ENCODE measurements at places on chromosomes 3 and 15.

- DNase-seq = no peak
Measured at GRCh38 chr15:42100021-42100800, 5.8 kb upstream of the PLA2G4D start.

GRCh38 chr3:146466604-146467003, 2.8 kb downstream of the PLSCR2 start:
- DNase-seq = no peak

- no peak for DNase-seq
Measured at GRCh38 chr3:15646851-15647511, 45.4 kb downstream of the BTD start.

DNA sequence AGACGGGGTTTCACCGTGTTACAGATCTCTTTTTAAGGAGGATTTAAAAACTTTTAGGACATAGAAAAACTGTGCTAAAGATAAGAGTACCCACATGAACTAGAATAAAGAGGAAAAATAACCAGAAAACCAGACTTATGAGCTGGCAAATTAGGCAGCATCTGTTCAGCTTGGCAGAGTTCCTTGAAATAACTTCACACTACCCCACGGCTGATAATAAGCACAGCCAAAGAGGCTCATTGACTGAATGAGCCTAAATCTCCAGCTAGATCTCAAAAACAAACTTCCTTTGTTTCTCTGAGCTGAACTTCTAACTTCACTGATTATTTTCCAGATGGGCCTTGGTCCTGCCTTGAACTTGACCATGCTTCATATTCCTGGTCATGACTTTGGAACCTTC, 26.7 kb upstream of the PIK3R4 start:
- peak; percentile 17 for DNase-seq

DNA sequence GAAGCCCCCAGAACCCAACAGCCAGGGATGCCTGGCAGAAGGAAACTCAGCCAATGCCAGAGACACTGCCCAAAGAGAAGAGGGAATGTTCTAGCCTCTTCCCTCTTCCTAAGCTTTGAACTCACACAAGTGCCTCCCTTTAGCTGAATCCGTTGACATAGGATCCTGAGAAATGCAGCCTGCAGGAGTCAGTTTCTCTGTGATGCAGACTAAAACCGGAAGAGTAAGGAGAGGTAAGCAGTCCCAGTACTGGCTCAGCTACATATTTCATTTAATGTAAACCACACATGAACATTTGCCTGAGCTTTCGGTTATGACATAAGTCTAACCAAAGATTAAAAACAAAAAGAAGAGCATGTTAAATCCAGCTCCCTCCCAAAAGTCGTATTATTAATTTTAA, 768.7 kb downstream of the TBL1XR1 start:
- DNase-seq = no peak

DNA sequence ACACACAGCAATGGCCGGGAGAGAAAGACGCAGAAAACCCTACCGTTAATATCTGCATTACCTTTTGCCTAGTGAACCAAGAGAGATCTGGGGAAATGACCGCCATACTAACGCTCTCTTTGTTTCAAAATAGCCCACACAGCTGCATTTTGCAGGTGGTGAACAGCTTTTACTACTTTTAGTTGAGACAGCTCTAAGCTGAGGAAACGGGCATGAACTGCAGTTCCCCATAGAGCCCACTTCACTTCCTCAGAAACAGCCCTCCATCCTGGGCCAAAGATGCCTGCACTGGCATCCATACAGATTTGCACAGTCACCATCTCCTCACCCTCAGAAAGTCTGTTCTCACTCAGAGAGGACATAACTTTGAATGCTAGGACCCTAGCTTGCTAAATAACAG, 45.0 kb downstream of the ZNF860 start:
- no peak for DNase-seq

- DNase-seq = no peak
Measured at GRCh38 chr15:82531496-82532382, 8.5 kb downstream of the RPS17 start.

- DNase-seq = no peak
Measured at GRCh38 chr3:112437146-112438022, 61.9 kb downstream of the BTLA start.

- peak; percentile 91 for DNase-seq
Measured at GRCh38 chr3:48548729-48549705, 7.6 kb downstream of the PFKFB4 start.

Measured in pons (tissue), 1 donor.